ENCODE measurements at places on chromosomes 2 and 18. TPM values are rescaled to one million over a fixed set of nuclear protein-coding genes. Genes with fewer than 3 reads are reported as not detected.

DNA sequence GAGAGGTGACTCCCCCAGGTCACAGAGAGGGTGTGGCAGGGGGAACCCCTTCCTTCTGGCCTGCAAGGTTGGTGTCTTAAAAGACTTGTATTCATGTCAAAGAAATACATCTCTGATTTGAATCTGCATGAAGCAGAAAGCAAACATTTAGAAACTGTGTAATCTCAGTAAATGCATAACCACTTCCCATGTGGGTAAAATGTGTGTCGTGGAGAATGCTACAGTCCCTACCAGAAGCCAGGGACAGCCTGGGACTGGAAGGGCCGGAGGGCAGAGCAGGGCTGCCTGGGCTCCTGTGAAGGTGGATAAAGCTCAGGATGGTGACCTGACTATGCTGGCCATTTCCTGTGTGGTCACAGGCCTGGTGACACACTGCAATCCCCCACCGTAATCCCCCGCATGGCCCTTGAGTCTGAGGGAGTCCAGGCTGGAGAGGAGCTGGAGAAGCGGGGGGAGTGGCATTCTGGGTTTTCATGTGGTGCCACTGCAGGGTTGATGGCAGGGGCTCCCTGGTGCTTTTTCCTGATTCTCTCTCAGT is 102.2 kb downstream of the LRRC30 start:
- no peak for DNase-seq

SPATA3 gene
- not detected for total RNA-seq

ASB18 gene
- not detected for total RNA-seq

DNA sequence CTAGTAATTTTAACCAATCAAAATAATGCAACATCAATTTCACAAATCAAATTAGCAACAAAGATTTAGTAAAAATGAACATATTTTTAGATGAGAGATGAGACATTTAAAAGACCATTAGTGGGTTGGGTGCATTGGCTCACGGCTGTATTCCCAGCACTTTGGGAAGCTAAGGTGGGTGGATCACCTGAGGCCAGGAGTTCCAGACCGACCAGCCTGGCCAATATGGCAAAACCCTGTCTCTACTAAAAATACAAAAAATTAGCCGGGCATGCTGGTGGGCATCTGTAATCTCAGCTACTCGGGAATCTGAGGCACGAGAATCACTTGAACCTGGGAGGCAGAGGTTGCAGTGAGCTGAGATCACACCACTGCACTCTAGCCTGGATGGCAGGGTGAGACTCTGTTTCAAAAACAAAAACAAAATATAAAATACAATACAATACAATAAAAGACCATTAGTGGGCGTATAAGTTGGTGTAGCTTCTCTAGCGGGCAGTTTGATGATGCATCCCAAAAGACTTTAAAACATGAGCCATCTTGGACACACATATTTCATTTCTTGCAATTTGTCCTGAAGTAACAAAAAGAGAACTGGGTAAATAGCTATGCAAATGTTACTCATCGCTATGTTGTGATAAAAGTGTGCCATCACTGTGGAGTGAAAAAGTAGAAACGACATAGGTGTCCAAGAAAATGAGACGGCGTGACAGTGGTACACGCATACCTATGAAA is 101.8 kb downstream of the COL6A3 start:
- DNase-seq = no peak

GRCh38 chr2:200242570-200242969 is 63.9 kb upstream of the SPATS2L start:
- no peak for DNase-seq

- DNase-seq = no peak
Measured at GRCh38 chr2:241120440-241120839, 18.4 kb upstream of the MTERF4 start.

REG1B gene
- not detected for total RNA-seq

DNA sequence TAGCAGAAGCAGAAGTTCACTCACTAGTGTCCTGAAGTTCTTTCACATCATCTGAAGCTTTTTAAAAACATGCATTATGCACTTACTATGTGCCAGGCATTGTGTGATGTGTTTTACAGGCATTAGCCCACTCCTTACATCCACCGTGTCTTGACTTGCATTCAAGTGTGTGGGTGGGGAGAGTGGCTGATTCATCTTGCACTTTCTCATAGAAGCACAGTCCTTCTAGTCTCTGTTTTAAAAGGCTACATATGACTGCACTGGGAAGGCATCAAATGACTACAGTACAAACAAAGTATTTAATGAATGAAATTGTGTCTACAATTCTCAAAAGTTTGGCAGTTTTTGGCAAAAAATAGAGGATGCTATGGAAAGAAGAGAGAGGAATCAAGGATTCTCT is 21.6 kb upstream of the DSC3 start:
- no peak for DNase-seq

All from RPMI7951 (cell line).